ENCODE measurements at places on chromosomes 2 and 18.

- DNase-seq, result no peak
Measured at GRCh38 chr18:23239885-23240608, 104.8 kb downstream of the CABLES1 start.

GRCh38 chr2:240594511-240595380 lies 8.2 kb downstream of the CAPN10 start:
- DNase-seq, result no peak

DNA sequence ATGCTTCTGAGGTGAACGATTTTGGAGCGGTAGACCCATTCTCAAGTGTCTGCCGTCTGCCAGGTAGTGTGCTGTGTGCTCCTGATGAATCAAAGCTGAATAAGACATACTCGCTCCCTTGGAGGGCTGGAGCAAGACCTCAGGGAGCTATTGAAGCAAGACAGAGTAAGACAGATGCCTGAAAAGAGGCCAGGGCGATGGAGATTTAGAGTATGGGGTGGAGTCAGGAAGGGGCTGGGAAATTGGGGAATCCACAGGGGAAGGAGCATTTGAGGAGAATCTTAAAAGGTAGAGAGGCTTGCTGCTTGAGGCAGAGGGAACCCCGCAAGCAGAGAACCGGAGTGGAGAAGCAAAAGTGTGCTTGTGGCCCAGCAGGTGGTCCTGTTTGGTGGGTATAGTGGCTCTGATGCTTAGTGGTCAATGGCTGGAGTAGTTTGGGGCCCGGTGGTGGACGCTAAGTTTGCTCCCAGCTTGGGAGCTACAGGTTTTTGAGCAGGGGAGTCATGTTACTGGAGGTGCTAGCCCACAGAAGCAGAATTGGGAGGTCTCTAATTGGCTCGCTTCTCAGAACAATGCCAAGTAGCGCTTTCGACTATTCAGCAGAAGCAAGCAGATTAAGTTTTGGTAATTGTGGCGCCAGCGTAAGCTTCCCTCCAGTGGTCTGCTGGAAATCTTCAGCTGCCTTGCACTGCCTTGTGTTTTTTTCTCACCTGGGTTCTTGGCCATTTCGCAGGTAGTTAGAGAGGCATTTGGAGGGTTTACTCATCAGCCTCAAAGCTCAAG lies 2.0 kb downstream of the CNNM4 start:
- DNase-seq, result no peak

DNA sequence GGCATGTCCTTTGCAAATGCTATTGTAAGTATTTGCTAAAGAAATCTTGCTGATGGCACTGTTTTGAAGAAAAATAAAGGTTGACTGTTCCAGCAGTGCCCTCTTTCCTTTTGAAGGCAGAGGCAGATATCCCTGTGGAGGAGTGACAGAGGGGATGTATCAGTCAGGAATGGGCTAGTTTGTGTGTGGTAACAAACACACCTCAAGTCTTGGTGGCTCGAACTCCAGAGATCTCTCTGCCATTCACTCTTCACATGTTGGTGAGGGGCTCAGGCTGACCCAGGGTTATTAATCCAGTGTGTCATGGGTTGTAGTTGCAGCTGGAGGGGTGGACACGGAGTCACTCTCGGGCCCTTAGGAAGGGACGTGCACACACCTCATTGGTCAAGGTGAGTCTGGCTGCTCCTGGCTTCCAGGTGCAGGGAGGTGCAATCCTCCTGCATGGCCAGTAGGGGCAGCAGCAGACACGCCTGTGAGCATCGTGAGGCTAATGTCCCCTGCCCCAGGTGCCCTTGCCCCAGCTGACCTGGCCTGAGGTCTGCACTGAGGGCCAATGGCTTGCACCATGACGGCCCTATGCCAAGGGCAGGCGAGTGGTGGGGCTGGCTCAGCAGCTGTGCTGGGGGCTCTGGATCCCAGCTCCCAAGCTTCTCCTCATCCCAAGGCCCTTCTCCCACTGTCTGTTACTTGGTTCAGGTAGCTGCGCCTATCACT lies 146.5 kb downstream of the ASB1 start:
- peak; percentile 7 for DNase-seq

GRCh38 chr18:69866212-69866611 lies 81.5 kb downstream of the CD226 start:
- DNase-seq, result no peak

GRCh38 chr2:12486205-12487118 lies 230.3 kb upstream of the TRIB2 start:
- no peak for DNase-seq

DNA sequence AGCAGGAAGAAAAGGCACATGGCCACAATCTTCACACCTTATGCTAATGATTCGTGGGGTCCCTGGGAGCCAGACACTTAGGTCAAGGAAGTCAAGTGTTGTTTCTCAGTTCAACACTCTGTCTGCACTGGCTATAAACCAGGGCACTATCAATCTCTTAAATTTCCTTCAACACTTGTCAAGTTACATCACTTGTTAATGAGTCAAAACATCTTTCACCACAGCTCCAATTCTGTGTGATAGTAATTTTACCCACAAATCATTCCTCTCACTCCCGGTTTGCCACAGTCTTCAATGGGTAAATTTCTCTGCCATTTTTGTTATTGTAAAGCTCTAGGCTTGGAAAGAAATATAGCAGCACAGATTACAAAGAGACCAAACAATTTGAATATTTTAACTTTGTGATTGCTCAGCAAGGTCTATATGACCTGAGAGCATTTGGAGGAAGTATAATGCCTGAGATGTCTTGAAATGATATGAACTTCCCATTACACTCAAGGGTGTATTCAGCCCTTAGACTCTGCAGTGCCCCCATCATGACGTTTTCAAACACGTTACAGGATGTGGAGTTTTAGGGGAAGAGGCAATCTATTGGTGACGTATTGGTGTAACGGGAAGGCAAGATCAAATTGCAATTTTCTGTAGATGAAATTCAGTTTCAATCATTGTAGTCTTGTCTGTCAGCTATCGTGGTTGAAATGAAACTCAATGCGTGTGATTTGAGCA lies 78.7 kb downstream of the ICOS start:
- DNase-seq, result no peak

DNA sequence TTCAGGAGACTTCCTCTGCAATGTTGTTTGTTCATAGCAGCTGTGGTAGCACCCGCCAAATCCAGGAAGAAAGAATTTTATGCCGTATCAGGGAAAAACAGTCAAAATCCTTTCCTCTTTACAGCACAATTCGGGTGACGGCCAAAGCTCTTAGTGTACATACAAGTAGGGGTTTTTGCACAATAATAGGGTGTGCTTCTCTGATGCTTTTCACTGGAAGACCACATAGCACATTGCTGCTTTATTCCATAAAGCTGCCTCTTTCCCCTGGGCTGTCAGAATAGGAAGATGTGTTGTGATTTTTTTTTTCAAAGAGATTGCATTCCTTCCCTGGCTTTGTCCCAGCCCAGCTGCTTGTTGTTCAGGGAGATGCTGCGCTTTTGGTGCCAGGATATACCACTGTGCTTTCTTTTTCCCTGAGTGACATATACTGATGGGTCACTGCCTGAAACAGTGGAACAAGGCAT lies 27.2 kb upstream of the LANCL1 start:
- no peak for DNase-seq

DNA sequence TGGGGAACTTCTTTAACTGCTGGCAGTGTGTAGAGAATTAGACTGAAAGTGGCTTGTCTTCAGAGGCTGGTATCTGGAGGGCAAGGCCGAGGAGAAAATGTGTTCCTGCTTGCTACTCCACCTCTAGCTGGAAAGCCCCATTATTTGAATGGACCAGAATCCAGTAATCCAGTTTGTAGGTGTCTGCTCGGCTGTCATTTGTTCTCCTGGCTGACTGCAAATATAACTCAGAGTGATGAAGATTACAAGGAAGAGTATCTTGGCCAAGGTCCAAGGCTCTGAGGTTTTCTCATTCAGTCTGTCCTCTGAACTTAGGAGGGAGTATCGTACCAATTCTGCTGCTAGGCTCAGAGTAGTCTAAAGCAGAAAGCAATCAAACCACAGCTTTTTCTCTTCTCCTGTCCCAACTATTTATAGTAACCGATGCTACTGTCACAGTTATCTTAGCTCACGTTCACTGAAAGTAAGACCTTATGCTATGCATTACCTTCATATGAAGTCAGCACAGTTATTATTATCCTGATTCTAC lies 228.6 kb downstream of the SETBP1 start:
- DNase-seq, result no peak

- DNase-seq, result no peak
Measured at GRCh38 chr2:119249311-119249710, 25.7 kb downstream of the STEAP3 start.

DNA sequence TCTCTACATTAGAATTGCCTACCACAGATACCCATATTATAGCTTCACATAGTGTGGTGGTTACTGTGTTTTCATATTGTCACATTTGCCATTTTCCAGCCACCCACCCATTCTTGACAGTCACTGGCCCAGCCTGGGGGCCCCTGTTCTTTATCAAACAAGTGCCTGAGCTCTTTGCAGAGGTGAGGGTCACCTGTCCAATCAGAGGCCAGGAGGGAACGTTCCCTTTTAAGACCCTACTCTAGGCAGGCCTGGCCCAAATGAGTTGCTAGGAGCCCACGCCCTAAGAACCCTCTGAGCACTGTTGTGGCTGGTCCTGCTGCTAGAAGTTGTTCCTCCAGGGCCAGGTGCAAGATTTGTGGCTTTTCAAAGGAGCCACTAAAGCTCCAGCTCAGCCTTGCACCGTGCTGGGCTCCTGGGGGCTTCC lies 5.2 kb downstream of the IL37 start:
- no peak for DNase-seq

GRCh38 chr2:72576861-72577260 lies 249.0 kb downstream of the EXOC6B start:
- DNase-seq, result no peak

- DNase-seq, result no peak
Measured at GRCh38 chr2:169790581-169790980, 8.1 kb upstream of the SSB start.

DNA sequence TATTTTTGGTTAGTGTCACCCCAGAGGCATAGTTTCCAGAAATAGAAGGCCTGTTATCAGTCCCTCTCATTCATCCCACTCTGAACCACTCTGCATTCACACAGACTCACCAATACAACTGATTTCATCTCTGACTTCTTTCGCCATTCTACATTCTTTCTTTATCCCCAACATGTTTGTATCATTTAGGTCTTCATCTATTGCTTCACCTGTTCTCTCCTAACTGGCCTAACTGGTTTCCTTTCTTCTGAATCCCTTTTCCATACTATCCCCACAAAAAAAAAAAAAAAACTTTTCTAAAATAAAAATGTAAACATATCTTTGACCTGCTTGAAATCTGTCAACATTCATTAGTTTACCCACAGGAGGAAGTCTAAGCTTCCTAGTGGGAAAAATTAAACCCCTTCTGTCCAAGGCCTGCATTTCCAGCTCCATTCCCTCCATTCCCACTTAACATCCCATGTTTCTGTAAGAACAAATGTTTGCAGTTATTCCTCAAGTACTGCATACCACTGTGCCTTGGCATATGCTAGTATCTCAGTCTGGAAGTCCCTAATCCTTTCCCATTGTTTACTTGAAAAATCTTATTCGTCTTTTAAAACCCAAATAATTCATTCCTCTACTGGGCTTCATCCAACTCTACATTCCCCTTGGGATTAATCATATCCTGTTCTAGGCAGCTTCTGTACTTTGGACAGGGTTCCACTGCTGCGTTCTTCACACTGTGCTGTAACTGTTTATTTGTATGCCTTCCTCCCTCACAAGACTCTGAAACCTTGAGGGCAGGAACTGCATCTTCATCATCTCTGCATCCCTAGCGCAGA lies 68.5 kb downstream of the FIGN start:
- DNase-seq, result no peak

GRCh38 chr2:80461505-80462197 lies 157.1 kb upstream of the LRRTM1 start:
- DNase-seq, result no peak

DNA sequence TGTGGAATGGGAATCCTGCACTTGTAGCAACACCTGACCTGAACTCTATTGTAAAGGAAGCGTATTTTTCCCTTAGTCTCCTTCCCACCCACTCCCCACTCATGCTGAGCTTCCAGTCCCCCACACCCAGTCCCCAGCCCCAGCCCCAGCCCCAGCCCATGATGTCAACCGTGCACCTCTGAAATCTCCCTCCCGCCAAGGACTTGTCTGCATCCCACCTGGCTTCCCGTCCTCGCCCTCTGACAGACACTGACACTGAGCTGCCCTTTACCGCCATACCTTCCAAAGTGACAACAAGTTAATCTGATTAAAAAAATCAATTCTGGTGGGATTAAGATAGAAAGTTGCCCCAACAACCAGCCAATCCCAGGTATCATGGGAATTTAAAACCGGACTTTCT lies 213.6 kb upstream of the CELF4 start:
- DNase-seq, result no peak

GRCh38 chr2:216033403-216033802 lies 20.1 kb upstream of the MREG start:
- DNase-seq, result no peak

Data from activated T-cell treated with anti-CD3 and anti-CD28 coated beads for 24 hours (primary cell).